ENCODE measurements at places on chromosomes 1 and 21.

- DNase-seq: no peak
These were observed 745.5 kb downstream of the LRRIQ3 start for GRCh38 chr1:73452522-73452921.

- no peak for DNase-seq
These were observed 41.4 kb downstream of the CCDC18 start for GRCh38 chr1:93221913-93222312.

DNA sequence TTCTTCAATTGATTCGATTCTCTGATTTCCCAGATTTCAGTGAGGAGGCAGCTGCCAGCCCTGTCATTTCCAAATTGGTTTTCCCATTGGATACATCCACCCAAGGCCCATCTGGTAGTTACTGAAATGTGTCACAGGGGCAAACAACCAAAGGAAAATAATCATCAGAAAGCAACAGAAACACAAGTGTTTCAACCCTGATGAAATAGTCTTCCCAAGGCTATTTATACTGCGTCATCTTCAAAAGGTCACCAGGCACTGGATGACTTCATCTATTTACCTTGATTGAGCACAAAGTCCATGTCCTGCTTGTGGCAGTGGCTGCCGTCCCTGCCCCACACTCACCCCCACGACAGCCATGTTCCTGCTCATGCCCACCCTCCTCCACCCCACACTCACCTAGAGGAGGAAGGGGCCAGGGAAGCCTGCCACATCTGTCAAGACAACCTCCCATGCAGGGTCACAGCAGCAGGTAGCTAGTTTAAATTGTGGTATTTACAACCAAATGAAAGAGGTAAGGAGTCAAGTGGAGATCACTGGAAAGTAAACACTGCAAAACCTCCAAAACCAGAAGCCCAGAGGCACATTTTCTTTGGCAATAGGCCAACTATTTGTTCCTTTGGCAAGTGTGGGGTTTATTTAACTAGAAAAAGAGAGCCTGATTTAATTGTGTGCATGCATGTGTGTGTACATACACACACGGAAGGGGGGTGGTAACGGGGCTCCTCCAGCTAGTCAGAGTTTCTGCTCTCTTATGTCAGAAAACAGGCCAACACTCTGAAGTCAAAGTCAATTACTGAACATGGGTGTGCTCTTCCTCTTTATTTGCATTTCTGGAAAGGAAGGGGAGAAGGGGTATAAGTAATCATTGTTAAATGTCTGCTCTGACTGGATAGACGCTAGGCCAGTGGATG is 49.5 kb upstream of the RAB4A start:
- no peak for DNase-seq

DNA sequence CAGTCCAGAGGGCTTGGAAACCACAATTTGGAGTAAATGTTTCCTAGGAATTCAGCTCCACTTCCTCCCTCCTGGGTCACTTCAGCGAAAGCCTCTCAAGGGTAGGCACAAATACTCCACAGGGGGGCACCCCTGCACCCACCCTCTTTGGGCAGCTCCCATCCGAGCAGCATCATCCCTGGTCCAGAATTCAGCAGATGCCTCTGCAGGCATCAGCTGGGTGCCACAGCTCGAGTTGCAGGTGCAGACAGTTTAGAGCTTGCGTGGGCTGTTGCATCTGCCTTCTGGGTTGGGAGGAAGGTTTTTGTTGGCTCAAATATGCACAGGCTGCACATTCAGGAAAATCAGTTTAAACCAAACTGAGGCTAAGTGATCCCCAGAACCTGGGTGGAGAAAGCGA is 25.0 kb downstream of the KANK4 start:
- DNase-seq: peak; percentile 76

DNA sequence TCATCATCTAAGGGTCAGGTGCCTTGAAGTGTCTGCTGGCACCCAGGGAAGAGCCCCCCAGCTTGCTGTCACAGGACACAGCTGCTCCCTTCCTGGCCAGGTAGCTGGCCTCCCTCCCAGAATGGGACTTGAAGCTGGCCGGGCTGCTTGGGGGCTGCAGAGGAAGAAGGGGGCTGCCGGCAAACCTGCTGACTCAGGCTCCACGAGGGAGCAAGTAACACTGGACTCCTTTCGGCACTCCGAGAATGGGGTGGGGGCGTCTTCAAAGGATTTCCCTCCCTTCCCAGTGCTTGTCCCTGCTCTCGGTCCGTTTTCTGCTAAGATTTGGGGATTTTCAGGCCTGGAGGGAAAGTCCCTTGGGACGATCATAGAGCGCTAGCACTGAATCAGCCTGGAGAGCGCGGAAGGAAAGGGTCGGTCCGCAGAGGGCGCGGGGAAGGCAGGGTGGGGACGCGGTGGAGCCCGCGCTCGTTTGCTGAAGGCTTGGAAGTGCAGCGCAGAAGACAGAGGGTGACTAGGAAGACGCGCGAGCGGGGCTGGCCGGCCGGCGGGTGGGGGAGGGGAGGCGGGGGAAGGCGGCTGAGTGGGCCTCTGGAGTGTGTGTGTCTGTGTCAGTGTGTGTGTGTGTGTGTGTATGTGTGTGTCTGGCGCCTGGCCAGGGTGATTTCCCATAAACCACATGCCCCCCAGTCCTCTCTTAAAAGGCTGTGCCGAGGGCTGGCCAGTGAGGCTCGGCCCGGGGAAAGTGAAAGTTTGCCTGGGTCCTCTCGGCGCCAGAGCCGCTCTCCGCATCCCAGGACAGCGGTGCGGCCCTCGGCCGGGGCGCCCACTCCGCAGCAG is at the start of gene CSF1:
Gene CSF1 (plus strand): TSS at position 727 of the 840 bp plus-strand sequence. CDS start 175 bp downstream, outside the sequence.
- peak; percentile 49 for DNase-seq

DNA sequence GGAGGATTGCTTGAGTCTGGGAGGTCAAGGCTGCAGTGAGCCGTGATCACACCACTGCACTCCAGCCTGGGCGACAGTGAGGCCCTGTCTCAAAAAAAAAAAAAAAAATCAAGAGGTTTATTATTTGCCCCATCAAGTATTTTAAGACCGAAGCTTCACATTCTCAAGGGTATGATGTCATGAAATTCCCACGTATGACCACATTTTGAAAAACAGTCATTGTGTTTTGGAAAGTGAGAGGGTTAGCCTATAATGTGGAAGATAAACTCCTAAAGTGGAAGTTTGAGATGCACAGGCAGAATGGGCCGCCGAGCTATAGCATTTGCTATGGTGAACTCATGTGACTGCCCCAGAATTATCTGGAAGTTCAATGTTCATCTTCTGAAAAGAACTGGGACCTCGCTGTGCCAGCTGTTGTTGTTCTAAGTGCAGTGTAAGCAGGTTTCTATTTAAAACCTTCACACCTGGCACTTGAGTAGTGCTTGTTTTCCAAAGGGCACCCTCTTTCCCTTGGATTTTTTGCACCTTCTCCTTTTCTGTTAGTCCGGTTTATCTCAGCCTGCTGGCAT is 96.9 kb upstream of the SLC25A33 start:
- DNase-seq: peak; percentile 43

GRCh38 chr1:56433056-56433577 is 146.2 kb downstream of the PLPP3 start:
- DNase-seq: no peak

- DNase-seq: no peak
These were observed 177.1 kb upstream of the KIAA0040 start for GRCh38 chr1:175369696-175370095.

DNA sequence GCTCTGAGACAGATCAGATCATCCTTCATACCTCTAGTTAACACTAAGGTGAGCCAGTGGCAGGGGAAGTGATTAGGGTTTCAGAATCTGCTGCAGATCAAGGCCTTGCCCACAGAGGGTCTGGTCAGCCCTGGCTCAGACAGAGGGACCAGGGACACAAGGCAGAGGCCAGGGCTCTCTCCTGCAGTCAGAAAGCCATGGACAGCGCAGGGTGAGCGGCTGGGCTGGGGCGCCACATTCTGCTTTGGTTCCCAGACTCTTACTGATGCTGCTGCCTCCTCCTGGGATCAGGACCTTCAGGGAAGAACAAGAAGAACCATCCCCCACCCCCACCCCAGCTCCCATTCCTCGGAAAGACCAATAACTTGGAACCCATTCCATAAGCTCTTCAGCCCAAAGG is 43.1 kb downstream of the GPR161 start:
- no peak for DNase-seq

DNA sequence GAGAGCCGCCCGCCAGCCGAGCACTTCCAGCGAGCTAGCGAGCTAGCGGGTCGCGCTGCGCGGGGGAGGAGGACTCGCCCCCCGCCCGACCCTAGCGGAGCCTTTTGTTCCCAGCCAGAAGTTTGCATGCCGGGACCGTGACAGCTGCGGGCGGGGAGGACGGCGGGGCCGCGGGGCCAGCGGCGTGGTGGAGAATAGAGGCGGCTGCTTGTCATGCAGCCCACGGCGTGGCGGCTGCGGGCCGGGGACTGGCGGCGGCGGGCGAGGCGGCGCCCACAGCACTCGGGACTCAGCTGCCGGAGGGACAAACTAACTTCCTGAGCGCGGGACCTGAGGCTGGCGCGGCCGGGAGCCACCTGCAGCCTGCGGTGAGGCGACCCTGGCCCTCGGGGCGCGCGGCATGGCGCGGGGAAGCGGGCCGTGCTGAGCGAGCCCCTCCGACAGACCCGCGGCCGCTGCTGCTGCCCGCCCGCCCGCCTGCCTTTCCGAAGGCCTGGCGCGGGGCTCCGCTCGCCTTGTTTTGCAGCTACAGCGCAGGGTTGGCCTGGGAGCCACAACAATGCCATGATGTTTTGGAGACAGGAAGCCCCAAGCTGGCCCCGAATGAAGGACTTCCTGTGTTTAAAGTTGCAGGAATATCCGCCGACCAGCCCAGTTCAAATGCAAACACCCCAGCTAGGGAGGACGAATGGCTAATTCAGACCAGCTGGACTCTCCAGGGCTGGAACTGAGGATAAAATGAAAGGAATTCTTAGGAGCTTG is 82.2 kb upstream of the BMP8A start:
- peak; percentile 58 for DNase-seq

DNA sequence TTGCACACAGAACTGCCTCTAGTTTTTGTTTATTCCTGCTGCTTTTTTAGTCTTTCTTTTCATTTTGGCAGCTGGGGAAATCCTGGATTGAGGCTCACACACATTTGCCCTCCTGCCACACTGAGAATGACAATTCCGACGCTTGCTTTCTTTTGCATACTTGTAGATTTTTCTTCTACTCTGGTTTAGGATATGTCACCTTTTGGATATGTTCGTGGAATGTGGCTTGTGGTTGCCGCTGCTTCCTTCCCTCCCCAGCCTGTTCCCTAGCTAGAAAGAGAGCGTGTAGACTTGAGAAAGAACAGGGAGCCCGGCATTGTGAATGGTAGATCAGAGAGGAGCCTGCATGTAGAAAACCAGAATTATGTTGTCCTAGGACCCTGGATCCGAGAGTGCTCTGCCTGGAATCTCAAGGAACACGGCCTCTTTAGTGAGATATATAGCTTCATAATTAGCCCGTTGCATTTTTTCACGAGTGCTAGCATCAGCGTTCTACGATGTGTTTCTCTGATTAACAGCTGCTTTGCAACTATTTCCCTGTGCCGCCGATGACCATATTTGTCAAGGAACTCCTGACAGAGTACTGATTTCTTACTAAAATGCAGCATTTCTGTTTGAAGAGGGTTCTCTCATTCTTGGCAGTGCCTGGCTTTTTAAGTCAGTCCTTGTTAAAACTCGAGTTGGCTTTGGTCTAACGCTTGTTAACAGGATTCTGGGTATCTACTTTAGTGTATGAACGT is 56.2 kb downstream of the PEX14 start:
- DNase-seq: peak; percentile 43

- no peak for DNase-seq
These were observed 81.0 kb downstream of the MAN1C1 start for GRCh38 chr1:25697435-25698217.

- no peak for DNase-seq
These were observed 11.7 kb upstream of the S100A11 start for GRCh38 chr1:152048416-152049009.

DNA sequence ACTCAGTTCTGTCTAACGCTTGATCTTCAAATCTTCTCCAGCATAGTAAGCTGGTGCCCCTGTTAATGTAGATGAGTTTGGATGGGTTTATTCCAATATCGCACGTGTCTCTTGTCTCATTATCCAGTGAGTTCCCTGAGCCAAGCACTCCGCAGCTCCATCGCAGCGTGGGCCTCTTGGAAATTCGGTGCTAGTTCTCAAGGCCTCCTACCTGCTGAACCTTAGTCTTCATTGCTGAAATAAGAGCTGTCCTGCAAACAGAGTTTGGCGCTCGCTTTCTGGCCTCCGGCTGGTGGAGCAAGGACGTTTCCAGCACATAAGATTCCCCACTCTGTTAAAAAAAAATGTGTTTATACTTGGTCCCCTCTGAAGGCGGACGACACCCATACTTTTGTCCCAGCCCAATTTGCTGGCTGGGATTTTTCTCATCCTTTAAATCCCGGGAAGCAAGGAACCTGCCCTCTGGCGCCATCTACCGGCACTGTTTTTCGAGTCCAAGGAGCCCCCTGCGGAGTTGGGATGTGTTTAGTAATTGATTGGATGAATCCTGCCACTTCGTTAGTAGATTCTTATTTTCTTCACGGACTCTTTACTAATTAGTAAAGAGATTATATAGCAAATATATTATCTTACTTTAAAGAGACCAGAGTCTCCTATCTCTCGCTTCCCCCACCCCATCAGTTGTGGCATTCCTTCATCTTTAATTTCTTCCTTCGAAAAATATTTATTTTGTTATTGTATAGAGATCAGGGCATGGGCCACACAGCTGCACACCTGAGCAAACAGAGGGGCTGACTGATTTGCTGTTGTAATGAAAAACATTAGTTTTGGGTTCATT is 14.7 kb downstream of the JUN start:
- peak; percentile 85 for DNase-seq

GRCh38 chr1:65793359-65793732 is 651 bp downstream of the PDE4B start:
- no peak for DNase-seq

GRCh38 chr21:38733972-38734546 is 71.7 kb upstream of the ETS2 start:
- peak; percentile 71 for DNase-seq

DNA sequence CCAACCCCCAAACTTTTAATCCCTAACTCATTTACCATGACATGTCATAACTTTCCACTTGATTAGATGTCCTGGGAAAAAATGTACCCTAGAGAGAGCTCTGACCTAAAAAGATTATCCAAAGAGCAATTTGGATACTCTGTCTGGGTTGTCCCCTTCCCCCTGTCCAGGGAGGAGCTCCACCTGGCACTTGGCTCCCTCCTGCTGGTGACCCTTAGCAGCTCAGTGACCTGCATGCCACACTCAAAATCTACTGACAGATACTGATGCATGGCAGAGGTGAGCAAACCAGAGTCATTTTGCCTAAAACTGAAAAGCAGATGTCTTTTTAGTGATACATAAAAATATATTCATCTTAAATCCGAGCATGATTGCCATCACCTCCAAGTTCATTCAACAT is 442.3 kb upstream of the CHRM3 start:
- DNase-seq: no peak

DNA sequence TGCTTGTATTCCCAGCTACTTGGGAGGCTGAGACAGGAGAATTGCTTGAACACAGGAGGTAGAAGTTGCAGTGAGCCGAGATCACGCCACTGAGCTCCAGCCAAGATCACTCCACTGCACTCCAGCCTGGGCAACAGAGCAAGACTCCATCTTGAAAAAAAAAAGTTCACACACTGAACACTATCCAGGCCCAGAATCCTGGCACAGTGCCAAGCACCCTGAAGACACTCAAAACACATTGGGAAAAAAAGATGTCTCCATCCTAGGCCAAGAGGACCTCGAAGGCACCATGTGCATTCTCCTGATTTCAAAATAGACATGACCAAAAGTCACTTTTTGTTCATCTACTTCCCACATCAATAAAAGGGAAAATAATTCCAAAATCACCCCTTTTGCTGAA is 38.7 kb downstream of the SLC9A1 start:
- DNase-seq: peak; percentile 29

All from NCI-H82 (cell line).